ENCODE measurements at places on chromosomes 5 and 9.

DNA sequence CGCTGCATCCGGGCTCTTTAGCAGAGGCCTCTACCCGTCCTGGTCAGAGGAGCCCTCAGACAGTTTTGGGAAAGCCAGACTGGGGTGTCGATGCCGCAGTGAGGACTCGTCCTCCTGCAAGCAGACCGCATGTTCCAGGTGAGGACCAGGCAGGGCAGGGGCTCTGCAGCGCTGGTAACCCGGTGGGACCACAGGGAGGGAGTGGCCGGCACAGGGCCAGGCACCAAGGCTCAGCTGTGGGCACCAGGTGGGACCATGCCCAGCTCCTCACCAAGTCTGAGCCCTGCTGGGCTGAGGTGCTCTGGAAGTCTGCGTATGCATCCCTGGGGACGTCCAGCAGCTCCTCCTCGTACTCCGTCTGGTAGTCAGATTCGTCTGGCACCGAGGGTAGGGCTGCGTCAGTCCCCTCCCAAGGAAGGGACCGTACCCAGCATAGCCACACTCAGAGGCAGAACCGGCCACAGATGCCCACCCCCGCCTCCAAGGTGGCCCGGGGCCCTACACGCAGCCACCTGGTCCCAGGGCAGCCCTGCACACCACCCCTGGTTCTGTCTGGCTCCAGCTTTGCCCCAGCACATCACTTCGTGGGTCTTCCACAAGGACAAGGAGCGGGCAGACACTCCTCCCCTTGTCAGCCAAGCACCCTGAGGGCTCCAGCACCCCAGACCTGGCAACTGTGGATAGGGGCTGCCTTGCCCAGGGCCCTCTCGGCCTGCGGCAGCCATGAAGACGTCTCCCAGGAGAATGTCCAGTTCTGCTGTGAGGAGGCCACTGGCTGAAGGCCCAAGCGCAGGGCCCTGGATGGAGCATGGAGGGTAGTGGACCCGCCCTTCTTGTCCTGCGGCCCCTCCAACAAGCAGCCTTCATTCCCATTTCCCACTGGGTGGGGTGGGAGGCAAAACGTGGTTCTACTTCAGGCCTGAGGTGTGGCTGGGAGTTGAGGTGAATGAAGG, 1.5 kb upstream of the NSMF start:
- no peak for DNase-seq

DNA sequence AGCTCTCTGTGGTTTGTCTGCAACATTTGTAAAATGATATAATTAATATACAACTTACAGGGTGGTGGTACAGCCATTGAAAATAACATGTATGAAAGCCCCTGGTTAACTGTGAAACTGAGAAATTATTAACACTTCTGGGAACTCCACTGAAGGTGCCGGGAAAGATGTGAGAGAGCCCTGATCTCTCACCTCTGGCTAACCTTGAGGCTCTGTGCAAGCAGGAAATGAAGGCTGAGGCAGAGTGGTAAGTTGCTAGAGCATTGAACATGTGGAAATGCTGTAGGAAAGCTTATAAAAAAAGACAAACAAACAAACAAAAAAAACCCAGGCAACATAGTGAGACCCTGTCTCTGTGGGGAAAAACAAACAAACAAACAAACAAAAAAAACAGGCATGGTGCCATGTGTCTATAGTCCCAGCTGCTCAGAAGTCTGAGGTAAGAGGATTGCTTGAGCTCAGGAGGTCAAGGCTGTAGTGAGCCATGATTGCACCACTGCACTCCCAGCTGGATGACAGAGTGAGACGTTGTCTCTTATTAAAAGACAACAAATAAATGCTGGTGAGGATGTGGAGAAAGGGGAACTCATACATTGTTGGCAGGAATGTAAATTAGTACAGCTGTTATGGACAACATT, 7.5 kb downstream of the CATSPER3 start:
- no peak for DNase-seq

- DNase-seq, result no peak
These were observed 774.3 kb downstream of the KCTD16 start for GRCh38 chr5:144944936-144945335.

DNA sequence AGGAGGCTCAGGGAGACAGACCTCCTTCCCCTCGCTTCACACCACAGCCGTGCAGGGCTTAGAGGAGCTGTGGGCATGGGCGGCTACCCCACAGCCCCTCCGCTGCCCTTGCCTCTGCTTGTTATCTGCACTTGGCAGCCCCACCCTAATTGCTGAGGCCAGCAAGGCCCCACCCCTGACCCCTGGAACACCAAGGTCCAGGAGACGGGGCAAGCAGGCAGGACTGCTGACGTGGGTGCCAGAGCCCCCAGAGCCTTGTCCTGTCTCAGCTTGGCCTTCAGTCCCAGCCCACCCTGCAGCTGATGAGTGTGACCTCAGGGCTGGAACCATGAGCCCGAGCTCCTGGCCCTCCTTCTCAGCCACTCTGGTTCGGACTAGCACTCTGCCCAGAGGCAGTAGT, 29.1 kb upstream of the NEURL1B start:
- DNase-seq, result no peak

- DNase-seq, result no peak
These were observed 106.0 kb upstream of the LRRTM2 start for GRCh38 chr5:138981131-138981530.

DNA sequence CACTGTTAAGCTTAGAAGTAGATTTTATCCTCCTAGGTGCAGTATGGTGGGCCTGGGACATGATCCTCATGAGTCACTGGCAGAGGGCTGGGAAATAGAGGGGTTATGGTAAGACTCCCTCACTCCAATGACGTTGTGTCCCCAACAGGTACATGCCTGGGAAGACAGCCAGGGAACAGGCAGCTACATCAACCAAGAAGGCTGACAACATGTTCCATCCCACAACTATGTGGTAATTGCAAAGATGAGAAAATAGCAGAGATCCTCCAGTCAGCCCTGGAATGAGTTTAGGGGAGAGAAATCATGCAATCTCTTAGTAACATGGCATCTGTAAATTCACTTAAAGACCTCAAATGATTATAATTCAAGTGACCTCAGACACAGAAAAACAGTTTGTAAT, 114.4 kb upstream of the LIFR start:
- DNase-seq, result peak; percentile 44

DNA sequence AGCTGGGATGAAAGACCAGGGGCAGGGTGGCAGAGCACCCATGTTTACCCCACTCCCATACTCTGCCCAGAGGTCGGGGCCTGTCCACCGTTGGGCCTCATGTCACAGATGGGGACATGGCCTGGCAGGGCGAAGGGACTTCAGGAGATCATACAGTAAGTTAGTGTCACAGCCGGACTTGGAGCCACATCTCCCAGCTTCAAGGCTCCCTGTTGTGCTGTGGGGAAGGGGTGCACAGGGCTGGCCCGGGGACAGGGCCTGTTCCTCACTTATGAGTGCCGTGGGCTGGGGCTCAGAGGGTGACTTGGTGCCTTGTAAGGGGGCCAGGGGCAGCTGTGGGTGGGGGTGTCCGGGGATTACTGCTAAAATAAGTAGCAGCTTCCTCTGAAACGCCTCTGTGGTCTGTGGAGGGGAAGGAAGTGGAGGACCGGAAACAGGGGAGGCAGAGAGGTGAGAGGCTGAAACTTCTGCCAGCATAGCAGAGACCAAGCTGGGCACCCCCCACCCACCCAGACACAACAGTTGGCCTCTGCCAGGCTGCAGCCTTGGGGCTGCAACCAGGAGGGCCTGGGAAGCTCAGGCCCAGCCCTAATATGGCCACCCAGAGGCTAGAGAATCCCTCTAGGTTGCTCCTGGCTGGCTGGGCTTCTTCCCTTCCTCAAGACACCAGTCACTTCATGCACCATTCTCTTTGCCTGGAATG, 41.1 kb upstream of the NEK6 start:
- DNase-seq, result no peak

DNA sequence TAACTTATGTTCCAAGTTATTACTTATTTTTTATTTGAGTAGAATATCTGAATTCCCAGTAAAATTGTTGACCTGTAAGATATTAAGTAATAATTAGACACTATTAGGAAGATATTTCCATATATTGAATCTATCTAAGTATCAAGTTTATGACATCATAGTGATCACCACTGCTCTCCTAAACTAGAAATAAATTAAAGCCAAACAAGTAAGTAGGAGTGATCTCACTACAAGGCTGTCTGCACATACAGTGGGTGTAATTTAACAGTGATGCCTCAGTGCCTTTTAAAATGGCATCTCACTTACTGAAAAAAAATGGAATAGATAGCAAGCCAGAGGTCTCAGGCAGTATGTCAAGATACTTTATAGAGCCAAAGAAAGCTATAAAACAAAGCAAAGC, 789.6 kb downstream of the KCTD16 start:
- DNase-seq, result no peak

GRCh38 chr5:133962801-133963476, 5.5 kb downstream of the C5orf15 start:
- DNase-seq, result peak; percentile 44

GRCh38 chr5:112737070-112737462, 619 bp upstream of the APC start:
- DNase-seq, result no peak

DNA sequence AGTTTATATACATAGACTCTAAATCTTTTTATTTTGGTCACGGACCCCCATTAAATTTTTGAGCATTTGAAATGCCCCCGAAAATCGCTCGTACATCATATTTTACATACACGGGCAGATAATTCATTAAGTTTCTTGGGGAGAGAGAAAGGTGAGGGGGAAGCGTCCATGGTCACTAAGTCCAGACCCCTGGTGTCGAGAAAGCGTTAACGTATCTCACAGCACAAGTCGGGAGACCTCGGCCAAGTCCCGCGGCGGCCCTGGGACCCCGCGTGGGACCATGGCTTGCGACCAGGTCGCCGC, 794 bp downstream of the PTBP3 start:
- no peak for DNase-seq

- no peak for DNase-seq
These were observed 8.6 kb downstream of the ECSCR start for GRCh38 chr5:139453683-139454567.

DNA sequence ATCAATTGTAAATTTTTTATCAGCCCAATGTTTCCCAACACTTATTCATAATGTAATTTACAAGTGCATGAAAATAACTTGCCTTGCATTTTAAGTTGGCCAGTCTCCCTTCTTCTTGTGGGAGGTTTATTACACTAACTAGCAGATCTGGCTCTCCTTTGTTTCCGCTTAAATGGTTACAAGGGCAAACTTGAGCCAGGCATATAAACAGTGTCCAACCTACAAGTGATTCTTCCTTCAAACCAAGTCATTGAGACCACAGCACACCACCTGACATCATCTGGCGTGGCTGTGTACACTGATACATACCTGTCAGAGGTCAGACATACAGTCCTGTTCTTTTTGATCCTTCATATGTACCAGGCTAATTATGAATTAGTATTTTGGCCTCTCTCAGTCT, 80.1 kb downstream of the ALDH1A1 start:
- no peak for DNase-seq

DNA sequence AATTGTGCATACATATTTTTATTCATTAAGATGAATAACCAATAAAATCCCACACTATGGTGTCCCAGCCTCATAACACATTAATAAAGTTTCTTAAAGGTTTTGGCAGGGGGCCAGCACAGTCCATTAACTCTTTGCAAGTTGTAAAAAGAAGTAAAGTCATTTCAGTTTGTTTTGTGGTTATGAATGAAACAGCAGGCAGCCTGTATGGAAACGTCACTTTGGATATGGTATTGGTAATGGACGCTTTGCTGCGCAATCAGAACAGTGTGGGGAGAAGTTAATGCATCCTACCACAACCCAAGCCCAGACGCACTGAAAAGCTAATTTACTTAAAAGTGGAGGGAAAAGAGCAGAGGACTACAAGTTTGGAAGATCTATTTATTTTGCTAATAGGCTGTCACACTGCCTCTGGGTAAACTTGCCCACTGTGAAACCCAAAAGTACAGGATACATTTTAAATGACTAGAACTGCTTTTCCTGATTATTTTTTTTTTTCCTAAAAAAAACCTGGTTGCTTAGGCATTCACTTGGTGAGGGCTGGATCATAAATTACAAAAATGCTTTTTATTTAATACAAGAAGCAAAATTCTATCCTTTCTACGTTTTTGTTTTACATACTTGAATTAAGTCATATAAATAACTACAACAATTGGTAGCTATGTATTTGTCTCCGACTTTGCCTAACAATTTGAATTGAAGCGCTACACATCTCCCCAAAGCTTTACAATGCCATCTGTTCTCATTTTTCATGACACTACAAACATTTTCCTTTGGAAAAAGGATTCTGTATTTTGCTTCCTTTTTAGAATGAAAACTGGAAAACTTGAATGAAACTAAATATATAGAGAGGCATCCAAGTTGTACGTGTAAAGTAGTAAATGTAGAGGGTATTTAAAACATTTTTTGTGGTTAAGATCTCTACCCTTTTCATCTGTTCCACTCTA, 104.3 kb downstream of the NFIB start:
- DNase-seq, result peak; percentile 20

- no peak for DNase-seq
These were observed 21.7 kb upstream of the CCNH start for GRCh38 chr5:87434461-87434860.

GRCh38 chr5:58944221-58944620, 361.3 kb downstream of the RAB3C start:
- no peak for DNase-seq

DNA sequence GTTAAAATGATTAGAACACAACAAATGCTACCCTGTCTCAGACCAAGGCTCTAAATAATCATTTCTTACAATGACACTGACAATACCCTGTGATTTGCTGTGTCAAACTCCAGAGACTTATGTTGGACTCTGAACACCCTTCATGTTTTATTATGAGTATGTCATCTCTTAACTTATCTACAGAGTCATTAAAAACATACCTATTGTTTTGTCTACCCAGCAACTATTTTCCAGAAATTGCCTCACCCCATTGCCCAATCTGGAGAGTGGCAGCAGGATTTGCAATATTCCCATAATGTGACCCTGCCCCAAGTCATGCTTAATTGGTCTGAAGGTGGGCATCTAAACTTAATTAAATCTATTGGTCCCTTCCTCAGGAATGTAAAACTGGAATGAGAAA, 23.0 kb upstream of the KIF2A start:
- DNase-seq, result no peak

DNA sequence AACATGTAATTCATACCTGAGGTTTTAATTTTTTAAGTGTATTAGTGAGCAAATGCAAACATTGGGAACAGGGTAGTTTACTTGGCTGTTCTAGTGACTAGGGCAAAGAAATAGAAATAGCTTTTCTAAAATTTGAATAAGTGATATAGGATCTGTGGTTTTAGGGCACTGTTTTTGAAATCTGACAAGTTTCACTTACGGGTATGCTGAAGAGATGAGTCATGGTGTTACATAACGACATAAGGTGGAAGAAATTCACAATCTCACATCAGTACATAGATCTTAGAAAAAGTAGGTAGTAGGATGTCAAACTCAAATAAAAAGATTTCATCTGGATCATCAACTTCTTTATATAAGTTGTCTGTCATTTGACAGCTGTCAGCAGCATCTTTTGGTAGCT, 772.3 kb downstream of the MAT2B start:
- DNase-seq, result no peak

Measured in fibroblast of skin of left quadriceps (primary cell).